Esophagus muscularis mucosa (tissue), 4 donors: ENCODE measurements at places on chromosomes 5 and 9. TPM values are rescaled to one million over a fixed set of nuclear protein-coding genes. Genes with fewer than 3 reads are reported as not detected.

The GRIA1 gene
- 1.2 TPM for total RNA-seq

DNA sequence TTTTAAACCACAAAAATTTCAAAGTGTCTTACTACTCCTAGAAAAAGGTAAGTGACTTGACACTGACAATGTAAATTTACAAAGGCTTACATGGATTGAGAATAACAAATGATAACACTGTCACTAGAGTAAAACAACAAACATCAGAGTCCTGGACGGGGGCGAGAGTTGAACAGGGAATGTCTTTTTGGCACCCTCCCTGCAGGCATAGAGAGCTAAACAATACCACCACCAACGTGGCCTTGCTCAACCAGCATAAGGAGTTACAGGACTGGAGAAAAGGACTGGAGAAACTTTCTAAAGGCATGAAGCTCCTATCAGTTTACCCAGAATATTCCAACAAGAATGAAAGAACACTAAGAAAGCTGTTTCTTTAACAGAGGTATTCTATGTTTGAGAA lies 55.3 kb downstream of the PTBP3 start:
- no peaks in the 10 kb centered on the region for H3K4me1 ChIP-seq
- no peaks in the 10 kb centered on the region for H3K36me3 ChIP-seq
- no peak for DNase-seq
- no peak overlapping the region for H3K27ac ChIP-seq

DNA sequence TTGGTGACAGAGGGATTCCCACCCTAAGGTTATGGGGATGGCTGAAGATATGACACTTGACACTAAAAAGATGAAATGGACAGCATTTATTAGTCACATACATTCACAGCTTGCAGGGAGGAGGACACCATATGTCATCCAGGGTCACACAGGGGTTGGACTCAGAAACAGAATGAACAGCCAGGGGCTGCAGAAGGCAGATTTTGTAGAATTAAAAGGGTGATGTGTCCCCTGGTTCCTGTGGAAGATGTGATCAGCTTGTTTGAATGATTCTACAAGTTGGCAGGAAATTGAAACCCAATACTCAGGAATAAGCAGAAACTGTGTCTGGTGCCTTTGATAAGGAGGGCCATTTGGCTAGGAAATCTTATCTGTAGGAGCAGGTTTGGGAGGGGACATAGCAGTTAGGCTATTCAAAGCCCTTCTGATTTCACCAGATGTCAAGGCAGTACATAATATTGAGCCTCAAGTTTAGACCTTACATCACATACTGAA lies 102.3 kb upstream of the GRIN3A start:
- H3K27me3 ChIP-seq: no peaks in the 10 kb centered on the region
- no peaks in the 10 kb centered on the region for H3K36me3 ChIP-seq
- H3K4me3 ChIP-seq: no peak overlapping the region
- no peaks in the 10 kb centered on the region for H3K4me1 ChIP-seq

DNA sequence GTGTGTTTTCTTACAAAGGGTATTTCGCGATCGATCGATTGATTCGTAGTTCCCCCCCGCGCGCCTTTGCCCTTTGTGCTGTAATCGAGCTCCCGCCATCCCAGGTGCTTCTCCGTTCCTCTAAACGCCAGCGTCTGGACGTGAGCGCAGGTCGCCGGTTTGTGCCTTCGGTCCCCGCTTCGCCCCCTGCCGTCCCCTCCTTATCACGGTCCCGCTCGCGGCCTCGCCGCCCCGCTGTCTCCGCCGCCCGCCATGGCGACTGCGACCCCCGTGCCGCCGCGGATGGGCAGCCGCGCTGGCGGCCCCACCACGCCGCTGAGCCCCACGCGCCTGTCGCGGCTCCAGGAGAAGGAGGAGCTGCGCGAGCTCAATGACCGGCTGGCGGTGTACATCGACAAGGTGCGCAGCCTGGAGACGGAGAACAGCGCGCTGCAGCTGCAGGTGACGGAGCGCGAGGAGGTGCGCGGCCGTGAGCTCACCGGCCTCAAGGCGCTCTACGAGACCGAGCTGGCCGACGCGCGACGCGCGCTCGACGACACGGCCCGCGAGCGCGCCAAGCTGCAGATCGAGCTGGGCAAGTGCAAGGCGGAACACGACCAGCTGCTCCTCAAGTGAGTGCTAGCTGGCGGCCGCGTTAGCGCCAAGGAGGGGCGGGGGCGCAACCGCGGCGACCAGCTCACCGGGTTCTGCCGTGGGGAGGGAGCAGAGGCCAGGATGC lies 480 bp downstream of the LMNB1 start:
- peaks cover 20% of the 10 kb centered on the region for H3K4me1 ChIP-seq
- peak overlapping the region; percentile 89 for H3K27ac ChIP-seq
- H3K27me3 ChIP-seq: no peaks in the 10 kb centered on the region
- no peaks in the 10 kb centered on the region for H3K36me3 ChIP-seq
